ENCODE measurements at places on chromosomes 12 and 14.

DNA sequence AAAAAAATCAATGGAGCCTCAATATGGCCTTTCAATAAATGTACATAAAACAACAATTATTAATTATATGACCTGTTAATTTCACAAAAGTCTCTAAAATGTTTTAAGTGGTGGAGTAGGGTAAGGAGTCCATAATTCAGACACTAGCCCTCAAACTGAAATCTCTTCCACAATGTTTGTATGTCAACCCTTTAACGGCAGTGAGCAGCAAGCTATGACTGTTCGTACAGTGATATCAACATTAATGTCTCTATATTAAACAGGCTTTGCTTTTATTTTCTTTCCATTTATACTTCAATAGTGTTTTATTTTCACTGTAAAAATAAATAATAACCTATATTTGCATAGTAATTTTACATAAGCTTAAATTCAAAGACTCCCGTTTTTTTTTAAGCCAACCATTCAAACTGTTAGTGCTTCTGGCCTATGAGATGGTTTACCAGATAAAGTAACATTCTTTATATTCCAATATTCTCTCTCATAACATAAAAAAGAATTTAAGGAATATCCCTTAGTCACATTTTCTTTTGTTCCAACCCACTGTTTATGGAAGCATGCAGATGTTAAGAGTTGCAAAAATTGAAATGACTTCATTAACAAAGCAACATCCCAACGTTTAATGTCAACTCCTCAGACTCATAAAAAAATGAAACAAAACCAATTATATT is 2.3 kb downstream of the CDK17 start:
- no peak for DNase-seq

GRCh38 chr12:58184212-58184611 is 242.8 kb downstream of the ATP23 start:
- DNase-seq: no peak

DNA sequence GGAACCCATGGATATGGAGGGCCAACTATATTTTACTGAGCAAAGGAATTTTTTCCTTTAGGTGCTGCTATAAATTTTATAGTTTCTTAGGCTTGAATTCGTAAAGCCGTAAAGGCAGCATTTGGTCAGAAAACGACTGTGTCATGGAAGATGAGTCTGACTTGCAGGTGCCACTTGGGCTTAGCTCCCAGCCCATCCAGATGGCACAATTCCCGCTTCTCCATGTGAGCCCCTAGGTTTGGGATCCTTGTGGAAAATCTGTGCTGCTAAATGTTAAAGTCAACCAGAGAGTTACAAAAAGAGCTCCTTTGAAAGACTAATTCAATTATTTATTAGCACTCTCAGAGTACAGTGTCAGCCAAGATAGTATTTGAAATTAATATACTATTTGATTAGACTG is 120.1 kb upstream of the NPAS3 start:
- DNase-seq: no peak

GRCh38 chr12:5230156-5230555 is 186.5 kb downstream of the KCNA5 start:
- DNase-seq: no peak

DNA sequence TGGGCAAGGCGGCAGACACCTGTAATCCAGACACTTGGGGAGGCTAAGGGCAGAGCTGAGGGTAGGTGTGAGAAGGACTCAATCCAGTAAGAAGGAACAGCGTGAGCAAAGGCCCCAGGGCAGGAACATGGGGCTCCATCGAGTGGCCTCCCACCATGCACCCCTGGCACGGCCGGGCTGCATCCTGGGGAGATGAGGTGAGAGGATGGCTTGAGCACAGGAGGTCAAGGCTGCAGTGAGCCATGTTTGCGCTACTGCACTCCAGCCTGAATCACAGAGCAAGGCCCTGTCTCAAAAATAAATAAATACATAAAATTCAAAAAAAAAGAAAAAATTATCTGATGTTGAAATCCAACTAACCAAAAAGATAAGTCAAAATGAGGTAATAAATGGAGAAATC is 58.5 kb downstream of the ARL6IP4 start:
- no peak for DNase-seq

DNA sequence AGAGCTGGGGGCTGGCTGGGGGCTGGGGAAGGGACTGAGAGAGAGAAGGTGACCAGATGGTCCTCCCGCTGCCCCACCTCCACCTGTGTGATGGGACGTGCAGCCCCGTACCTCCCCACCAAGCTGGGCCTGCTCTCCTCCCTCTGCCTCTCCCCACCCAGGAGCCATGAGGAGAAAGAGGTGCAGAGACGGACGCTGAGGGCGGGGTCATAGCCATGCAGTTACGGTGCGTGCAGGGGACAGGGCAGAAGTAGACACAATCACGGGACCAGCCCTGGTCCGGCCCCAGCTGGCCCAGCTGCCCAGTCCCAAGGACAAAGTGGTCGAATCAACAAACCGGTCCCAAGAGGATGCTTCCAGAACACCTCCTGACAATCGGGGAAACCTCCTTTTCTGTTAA is 33.2 kb downstream of the RFLNA start:
- DNase-seq: no peak

- no peak for DNase-seq
Measured at GRCh38 chr14:33039311-33039710, 100.6 kb downstream of the NPAS3 start.

DNA sequence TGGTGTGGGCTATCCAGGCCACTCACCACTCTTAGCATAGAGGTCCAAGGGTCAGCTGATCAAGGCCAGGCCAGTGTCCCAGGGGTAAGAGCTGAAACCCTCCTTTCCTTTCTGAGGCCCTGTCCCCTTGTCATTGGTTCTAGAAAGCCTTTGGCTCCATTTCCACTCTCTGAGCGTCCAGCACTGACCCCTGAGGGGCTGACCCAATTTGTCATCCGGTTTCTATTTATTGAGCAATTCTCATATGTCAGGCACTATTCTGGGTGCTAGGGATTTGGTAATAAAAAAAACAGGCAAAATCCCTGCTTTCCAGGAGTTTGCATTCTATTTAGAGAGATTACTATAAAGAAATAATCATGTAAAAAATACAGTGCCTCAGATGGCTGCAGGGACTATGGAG is 3.4 kb downstream of the KRT77 start:
- DNase-seq: no peak

DNA sequence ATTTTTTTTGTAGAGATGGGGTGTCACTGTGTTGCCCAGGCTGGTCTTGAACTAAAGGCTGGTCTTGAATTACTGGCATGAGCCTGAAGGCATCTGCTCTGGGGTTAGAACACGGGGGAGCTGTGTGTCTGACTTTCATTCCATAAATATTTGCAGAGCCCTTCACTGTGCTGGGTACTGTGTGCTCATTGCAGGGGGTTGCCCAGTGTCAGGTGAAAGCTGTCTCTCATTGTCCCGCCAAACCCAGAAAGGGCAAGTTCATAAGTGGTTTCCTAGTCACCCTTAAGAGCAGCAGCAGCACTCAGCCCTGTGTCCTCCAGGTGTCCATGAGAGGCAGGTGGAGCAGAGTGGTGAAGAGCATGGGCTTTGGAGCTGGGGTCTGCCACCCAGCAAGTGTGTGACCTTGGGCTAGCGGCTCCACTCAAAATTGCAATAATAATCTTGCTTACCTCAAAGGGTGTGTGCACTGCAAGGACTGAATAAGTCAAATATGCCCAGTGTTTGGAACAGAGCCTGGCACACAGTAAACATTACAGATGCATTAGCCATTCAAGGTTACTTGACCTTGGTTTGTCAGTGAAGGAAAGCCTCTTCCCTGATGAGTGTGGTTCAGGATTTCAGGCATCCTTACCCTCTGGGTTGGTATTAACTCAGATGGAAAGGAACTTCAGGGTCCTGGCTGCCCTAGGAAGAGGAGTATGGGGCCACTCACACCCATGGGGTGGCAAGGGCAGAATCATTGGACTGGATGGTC is 4.4 kb upstream of the SMIM41 start:
- DNase-seq: no peak

DNA sequence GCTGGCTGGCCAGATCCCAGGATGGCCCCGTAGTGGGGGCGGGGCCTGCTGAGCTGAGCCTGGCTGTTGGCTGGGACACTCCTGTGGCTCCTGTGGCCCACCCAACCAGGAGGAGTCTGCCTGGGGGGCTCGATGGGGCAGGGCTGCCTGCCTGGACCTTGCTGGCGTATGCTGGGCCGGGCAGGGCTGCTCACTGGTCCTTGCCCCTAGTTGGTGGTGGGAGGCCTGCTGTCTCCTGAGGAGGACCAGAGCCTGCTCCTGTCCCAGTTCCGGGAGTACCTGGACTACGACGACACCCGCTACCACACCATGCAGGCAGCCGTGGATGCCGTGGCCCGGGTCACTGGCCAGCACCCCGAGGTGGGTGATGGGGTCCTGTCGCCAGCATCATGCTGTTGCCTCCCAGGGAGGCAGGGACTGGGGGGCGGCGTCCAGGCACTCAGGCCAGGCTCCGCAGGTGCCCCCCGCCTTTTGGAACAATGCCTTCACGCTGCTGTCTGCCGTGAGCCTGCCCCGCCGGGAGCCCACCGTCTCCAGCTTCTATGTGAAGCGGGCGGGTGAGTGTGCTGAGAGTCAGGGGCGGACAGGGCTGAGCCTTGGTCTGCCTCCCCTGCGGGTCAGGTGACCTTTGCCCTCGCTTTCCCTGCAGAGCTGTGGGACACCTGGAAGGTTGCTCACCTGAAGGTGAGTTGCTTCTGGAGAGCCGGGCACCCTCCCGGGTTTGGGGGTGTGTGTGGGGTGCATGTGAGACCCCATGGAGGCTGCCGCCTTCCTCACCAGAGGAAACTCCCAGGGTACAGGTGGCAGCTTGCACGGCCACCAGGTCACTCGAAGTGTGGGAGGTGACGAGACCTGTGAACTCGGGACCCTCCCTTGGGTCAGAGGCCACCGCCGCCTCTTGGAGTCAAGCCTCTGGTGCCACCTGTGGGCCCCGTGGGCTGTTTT is 3.4 kb downstream of the NOC4L start:
- DNase-seq: no peak

GRCh38 chr14:94702629-94703028 is 67.3 kb downstream of the GSC start:
- no peak for DNase-seq

DNA sequence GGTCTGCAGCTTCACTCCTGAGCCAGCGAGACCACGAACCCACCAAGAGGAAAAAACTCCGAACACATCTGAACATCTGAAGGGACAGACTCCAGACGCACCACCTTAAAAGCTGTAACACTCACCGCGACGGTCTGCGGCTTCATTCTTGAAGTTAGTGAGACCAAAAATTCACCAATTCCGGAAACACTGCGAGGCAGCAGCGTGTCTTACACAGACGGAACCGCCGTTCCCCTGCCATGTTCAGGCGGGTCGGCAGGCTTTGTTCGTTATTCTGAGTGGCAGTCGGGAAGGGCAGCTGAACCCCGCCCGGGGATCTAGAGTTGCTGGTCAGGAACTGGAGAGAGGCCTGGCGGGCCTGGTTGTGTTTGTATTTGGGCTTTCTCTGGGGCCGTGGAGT is 20.3 kb upstream of the LPCAT3 start:
- DNase-seq: no peak

- no peak for DNase-seq
Measured at GRCh38 chr12:104994336-104994735, 8.2 kb downstream of the NOPCHAP1 start.

- no peak for DNase-seq
Measured at GRCh38 chr12:57734591-57734990, 4.0 kb downstream of the AGAP2 start.

DNA sequence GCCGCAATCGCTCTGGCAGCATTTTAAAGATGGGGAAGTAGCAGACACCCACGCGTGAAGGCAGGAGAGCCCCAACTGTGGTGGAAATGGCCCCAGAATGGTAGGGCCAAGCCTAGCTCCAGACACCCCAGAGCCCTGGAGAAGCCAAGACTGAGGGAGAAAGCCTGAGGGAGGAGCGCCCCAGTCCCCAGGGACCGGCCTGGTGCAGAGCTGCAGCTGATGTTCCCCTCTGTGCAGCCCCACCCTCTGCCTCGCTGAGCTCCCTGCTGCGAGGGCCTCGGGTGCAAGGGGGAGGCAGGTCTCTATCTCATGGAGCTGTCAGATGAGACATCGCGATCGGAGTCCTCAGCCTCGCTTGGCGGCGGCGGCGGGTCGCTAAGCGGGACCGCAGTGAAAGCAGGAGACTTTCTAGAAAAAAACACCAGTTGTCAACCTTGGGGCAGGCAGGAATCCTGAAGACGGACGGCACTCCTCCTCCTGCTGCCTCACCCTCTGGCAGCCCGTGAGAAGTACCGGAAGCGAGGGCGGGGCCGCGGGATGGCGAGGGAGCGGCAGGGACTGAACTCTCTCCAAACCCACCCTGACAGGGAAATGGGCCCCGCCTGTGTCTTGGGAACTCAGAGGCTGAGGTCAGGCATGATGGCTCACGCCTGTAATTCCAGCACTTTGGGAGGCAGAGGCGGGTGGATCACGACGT is 6.0 kb downstream of the GAPDH start:
- no peak for DNase-seq

DNA sequence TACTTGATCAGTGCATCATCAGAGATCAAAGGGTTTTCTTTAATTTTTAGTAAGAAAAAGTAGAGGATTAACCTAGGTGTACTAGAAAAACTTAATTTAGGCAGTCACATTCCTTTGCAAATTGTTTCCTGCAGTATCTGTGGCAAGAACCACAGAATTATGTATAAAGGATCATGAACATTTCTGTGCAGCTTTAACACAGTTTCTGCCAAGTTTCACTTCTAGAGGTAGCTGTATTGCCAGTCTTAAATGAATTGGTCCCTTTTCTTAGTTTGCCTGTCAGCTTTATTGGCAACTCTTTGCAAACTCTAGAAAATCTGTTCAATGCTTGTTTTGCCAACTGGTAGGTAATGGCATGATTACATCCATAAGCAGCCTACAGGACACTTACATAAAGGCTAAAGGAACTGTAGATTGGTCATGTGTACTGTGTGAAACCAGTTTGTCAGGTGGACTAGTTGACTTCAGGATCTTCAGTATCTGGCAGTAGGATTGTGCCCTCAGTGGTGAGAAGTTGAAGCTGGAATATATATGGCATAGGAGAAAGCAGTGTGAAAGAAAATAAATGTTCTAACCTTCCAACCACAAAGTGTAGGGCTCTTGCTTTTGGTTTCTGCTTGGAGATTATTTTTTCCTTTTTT is 75.9 kb downstream of the TTLL5 start:
- no peak for DNase-seq

- DNase-seq: no peak
Measured at GRCh38 chr12:109946505-109946904, 46.4 kb downstream of the TCHP start.

DNA sequence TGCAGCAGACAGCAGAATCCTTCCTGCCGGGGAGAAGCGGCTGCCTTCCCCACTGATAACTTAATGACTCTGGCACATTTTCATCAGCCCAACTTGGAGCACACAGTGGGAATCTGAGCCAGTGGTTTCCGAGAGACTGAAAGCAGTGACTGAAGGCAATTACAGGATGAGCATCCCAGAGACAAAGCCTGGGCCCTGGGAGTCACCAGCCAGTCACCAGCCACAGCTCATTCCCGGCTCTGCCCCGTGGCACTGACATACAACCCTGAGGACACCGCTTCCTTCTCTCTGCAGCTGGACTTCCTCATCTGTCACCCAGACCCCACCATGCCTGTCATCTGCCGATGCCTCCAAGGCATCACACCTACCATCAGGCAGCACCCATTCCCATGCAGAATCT is 192.3 kb downstream of the DPF3 start:
- DNase-seq: no peak

Measured in stimulated activated CD8-positive, alpha-beta memory T cell treated with anti-CD3 and anti-CD28 coated beads, Interleukin-4, amount 100 ng/mL, for 1 hour (primary cell).